Stimulated activated CD8-positive, alpha-beta memory T cell treated with anti-CD3 and anti-CD28 coated beads, Interleukin-7, amount 100 ng/mL, for 4 hours (primary cell): ENCODE measurements at places on chromosomes 3 and 15.

- DNase-seq, result no peak
These were observed 42.8 kb upstream of the SEC22A start for GRCh38 chr3:123158899-123159390.

DNA sequence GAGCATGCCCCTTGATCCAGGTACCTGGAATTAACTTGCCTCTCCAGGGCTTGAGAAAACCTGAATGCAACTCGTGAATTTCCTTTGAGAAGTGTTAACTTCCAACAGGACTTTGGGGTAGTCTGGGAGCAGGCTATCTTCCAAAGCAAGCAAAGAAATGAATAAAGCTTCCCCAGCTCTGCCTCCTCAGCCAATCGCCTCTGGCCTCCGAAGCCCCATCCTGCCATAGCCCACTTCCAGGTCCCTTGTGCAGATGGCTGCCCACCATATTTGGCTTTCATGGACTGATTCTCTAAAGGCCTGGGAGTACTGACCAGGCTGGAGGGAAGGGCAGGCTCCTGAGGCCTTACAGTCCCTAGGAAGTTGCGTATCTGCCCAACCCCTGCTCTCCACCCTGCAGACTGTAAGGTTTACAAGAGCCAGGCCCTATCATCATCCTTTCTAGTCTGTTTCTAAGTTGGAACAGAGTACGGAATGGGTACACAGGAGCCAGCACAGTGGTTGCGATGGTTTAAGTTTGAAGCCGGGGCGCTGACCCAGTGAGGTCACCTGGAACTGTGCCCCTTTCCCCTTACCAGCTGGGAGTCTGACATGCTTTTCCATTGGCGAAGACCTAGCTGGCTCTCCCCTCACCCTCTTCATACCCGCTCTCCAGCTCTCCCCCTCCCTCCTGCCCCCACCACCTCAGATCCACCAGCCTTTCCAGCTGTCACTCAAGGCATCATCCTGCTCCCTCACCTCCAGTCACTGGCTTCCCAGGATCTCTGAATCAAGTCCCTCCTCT lies 1.1 kb upstream of the PML start:
- no peak for DNase-seq

- DNase-seq, result no peak
These were observed 730 bp downstream of the MYD88 start for GRCh38 chr3:38139191-38139590.

DNA sequence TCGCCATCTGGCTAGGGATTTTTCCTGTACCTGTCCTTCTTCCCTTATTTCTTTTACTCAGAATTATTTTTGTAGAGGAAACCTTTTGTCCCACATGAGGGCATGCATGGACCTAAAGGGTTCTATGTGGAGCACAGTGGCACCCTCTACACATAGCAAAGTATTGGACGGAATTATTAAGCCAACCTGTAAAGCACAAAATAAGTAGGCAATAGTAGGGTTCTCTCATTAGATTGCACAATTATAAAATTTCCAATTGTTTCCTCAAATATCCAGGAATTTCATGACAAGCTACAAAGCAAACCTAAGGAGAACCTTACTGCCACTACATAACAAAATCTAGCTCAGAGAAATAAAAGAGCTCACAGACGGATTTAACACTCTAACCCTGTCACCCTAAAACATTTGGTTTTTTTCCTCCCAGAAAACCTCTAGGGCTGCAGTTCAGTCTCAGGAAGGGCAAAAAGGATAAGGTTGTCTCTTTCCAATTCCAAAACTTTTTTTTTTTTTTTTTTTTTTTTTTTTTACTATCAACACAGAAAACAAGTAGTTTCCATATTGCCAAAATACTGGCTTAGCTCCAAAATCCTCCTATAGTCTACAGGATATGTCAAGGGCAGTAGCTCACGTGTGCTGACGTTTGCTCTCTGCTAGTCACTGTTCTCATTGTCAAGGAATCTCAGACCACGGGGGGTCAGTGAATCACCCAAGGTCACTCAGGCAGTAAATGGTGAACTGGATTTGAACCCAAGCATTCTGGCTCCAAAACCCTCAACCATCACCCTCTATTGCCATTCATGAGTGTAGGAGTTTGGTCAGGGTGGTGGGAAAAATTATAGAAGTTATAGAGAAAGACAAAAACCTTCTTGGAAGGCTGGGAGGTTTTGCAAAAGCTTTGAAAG lies 52.3 kb downstream of the NCEH1 start:
- DNase-seq, result no peak
